Iris pigment epithelial cell (primary cell): ENCODE measurements at places on chromosomes 3 and 15.

- no peak for DNase-seq
Observed at GRCh38 chr3:5485427-5485826, 297.9 kb downstream of the EDEM1 start.

GRCh38 chr3:193837347-193837827, 244.4 kb downstream of the OPA1 start:
- no peak for DNase-seq

DNA sequence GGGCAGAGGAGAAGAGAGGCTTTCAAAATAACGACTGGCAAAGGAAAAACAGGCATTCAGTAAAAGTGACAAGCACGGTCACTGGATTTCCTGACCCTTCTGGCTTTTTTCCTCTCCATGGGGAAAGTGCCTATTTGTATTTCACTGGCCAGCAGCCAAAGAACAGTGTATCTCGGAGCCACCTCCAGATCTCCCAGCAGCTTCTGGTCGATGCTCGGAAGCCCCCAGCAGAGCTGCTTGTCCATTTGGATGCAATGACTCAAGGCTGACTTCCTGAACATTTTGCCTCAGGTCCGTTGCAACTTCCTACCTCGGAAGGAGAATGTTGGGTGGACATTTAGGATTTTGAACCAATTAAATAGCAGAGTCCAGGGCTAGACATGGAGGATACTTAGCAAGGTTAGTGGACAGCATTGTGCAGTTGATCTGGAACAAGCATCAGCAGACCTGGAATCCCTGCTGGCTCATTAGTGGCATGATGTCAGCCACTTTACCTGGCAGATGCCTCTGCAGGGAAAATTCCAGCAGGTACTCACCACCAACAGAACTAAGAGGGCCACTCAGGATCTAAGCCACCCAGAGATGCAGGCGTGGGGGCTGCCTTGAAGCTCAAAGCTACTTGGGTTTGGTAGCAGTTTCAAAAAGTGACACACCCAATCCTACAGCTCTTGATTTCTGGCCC, 1.1 kb downstream of the FAM107A start:
- no peak for DNase-seq

- no peak for DNase-seq
Observed at GRCh38 chr3:190105876-190106275, 14.8 kb downstream of the P3H2 start.

GRCh38 chr3:164537485-164537884, 540.8 kb downstream of the SI start:
- DNase-seq: no peak

- no peak for DNase-seq
Observed at GRCh38 chr3:54916732-54917131, 11.1 kb downstream of the LRTM1 start.
